ENCODE measurements at places on chromosomes 13 and 19. TPM values are rescaled to one million over a fixed set of nuclear protein-coding genes. Genes with fewer than 3 reads are reported as not detected.

DNA sequence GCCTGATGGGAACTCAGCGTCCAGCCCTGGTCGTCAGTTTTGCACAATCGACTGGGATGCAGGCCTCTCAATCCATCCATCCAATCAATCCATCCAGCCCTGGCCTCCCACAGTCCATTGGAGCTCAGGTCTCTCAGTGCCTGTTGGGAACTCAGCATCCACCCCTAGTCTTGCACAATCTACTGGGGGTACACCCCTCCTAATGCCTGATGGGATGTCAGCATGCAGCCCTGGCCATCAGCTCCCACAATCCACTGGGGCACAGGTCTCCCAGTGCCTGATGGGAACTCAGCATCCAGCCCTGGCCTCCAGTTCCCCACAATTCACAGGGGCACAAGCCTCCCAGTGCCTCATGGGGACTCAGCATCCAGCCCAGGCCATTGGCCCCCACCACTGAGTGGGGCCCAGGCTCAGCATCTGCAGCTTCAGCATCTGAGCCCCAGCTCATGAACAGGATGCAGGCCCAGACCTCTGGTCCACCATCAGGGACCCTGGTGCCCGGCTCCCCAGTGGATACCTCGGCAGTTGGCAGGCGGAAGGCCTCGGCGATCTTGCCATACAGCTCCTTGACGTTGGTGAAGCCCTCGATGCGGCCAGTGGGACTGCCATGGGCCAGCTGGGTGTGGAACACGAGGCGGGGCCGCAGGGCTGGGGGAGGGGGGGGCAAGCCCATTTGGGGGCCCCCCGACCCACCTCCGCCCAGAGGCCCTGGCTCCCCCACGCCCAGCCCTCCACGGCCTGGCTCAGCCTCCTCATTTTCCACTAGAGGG is 7.2 kb upstream of the PTGER1 start:
- no peak for DNase-seq

- DNase-seq: no peak
Observed at GRCh38 chr19:7899751-7900378, 3.8 kb upstream of the MAP2K7 start.

DNA sequence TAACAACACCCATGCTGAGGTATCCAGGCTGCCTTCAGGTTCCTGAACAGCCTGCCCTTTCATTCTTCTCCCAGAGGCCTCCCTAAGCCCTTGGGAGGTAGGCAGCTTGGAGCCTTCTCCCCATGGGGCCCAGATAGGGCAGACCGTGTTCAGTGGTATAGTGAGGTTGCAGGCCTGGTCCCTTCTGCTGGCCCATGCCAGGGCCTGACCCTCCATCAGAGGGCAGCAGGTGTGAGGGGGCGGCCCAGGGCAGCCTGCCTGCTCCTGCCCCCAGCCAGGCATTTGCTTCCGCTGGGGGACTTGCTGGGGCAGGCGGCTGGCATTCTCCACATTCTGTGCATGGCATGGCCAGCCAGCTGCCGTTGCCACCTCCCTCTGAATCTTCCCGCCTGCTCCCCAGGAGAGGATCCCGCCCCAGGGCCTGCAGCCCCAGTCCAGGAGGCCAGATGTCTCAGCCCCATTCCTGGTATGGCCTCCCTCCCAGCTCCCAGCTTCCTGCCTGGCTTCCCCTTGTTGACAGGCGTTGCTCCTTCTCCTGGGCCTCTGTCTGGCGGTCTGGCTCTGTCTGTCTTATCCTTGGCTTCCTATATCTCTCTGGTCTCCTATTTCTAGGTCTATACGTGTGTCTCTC is 8.9 kb downstream of the CIC start:
- DNase-seq: no peak

The CGB5 gene
- total RNA-seq: not detected

The ZNF256 gene
- total RNA-seq: 3.2 TPM

The OVOL3 gene
- not detected for total RNA-seq

DNA sequence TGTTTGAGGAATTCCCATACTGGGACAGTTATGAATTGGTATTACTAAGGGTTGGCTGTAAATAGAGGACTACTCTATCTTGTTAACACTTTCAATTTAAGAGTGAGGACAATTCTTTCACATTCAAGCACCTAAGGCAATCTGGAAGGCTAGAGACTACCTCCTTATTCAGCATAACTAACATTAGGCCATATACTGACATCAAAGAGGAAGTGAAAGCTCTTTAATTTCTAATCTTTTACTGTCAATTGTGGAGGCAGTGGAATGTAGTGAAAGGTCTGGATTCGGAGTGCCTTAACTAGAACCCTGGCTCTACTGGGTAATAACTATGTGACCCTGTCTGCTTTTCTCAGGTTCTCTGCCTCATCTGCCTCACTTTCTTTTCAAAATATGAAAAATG is 134.0 kb downstream of the UFM1 start:
- no peak for DNase-seq

DNA sequence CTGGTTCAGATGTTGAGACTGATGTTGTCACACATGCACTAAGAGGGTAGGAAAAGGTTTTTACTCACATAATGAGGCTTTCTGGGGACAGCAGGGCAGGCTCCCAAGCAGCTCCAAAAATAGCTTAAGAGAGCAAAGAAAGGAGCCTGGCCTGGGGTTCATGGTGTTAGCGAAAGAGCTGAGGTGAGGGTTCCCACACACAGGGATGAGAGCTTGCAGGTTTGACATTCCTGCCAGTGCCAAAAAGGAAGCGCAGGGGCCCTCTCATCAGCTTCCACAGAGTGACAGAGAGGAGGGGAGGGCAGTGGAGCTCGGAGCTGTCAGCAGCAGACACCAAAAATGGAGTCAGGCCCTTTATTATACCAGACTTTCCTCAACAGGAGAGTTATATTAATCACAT is 65.5 kb upstream of the FAM216B start:
- DNase-seq: no peak

DNA sequence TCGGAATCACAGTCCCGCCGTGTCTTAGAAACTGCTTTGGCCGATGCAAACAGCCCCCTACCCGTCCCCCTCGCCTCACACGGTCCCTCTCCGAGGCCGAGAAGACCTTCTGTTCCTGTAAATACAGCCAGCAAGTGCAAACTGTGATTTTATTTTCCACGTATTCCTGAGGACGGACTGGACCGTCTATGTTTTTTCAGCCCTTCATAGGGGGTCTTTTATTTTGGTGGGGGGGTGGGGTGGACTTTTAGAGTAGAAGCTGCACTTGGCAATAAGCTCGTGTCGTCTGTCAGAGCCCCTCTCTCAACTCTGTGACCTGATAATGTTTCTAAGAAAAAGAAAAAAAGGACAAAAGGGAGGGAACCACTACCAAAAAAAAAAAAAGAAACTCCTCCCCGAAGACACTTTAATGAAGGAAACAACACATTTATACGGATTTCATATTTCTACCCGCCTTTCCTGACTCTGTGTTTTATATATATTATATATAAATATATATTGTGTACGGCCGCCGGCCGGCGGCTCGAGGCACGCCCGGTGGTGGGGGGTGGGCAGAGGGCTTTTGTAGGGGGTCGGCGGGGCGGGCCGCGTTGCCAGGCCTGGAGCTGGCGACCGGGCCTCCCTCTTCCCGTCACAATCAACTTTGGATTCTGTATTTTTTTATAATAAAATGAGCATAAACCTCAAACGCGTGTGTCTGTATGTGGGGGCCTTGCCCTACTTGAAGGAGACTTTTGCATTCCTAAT is 15.2 kb downstream of the EFNA2 start:
- DNase-seq: no peak

The ZNF709 gene
- total RNA-seq: 4.4 TPM

The SLC6A16 gene
- 0.22 TPM for total RNA-seq

The KIR3DL1 gene
- total RNA-seq: not detected

The CAPN12 gene
- total RNA-seq: under 0.01 TPM

DNA sequence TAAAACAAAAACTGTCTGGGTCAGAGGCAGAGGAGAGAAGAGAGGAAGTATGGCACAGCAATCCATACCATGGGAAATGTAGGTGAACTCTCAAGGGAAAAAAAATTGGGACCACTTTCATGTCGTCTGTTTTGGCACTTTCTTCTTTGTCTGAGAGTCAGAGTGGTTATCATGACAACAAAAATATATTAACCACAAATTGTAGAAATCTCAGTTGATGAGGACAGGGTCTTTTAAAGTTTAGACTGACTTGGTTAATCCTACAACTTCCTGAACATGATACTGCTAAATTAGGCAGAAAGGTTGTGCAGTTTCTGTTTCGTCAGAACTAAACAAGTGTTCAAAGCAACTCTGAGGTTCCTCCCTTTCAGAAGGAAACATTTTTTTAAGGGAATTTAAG is 15.2 kb downstream of the KLF5 start:
- DNase-seq: no peak

GRCh38 chr13:68214691-68215415 is 984.7 kb upstream of the PCDH9 start:
- DNase-seq: no peak

The PABPC3 gene
- total RNA-seq: under 0.01 TPM

DNA sequence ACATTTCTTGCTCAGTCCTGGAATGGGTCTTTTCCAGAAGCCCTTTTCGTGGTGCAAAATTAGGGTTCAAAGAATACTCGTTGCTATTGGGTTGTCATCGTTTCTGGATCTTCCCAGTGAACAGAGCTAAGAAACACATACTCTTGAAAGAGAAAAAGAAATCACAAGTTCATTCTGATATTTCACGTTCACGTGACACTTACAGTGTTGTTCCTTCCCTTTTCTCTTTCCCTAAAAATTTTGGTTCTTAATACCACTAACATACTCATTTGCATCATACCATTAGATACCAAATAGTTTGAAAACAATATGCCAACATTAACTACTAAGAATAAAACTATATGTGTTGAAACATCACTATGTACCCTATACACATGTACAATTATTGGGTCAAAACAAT is 13.4 kb upstream of the GTF2F1 start:
- no peak for DNase-seq

DNA sequence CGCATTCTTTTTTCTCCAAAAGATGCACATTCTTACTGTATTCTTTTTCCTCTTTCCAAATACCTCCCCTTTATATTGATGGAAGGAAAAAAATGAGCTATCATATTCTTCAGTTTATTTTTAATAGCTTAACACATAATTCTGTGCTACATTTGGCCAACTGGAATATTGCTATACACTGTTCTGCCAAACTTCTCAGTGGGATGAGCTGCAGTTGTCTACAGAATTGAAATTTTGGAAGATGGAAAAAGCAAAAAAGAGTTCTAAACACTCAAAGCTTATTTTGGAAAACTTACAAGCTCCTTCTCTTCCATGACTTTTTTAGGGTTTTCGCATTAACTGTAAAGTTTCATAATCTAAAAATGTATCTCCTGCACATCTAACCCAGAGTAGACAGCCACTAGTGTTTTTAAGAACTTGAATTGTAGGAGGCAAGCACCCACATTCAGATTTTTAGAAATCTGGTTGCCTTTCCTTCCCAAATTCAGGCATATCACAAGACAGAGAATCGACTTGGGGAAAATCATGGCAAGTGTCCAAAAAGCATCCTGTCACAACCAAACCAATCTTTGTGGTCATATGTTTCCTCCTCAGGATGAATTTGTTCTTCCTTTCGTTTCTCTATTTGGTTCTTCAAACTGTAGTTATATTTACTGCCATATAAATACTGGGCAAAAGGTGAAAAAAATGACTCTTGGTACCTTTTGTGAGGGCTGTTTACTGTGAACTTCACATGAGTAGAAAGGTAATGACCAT is 111.4 kb upstream of the FRY start:
- peak; percentile 8 for DNase-seq

- peak; percentile 88 for DNase-seq
Observed at GRCh38 chr13:40109351-40109844, 453.9 kb downstream of the COG6 start.

DNA sequence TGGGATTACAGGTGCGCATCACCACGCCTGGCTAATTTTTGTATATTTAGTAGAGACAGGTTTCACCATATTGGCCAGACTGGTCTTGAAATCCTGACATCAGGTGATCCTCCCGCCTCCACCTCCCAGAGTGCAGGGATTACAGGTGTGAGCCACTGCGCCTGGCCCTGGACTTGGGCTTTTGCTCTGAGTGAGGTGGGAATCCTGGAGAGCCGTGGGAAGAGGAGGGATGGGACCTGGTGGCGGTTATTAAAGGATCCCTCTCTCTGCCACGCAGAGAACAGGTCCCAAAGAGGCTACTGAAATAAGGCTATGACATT is 1.7 kb upstream of the TLE5 start:
- no peak for DNase-seq

The MKNK2 gene
- total RNA-seq: 80.9 TPM

- no peak for DNase-seq
Observed at GRCh38 chr19:4012975-4013634, 5.6 kb downstream of the PIAS4 start.

The FZR1 gene
- 21.1 TPM for total RNA-seq

GRCh38 chr13:90448466-90449037 is 898.9 kb upstream of the MIR17HG start:
- peak; percentile 1 for DNase-seq

DNA sequence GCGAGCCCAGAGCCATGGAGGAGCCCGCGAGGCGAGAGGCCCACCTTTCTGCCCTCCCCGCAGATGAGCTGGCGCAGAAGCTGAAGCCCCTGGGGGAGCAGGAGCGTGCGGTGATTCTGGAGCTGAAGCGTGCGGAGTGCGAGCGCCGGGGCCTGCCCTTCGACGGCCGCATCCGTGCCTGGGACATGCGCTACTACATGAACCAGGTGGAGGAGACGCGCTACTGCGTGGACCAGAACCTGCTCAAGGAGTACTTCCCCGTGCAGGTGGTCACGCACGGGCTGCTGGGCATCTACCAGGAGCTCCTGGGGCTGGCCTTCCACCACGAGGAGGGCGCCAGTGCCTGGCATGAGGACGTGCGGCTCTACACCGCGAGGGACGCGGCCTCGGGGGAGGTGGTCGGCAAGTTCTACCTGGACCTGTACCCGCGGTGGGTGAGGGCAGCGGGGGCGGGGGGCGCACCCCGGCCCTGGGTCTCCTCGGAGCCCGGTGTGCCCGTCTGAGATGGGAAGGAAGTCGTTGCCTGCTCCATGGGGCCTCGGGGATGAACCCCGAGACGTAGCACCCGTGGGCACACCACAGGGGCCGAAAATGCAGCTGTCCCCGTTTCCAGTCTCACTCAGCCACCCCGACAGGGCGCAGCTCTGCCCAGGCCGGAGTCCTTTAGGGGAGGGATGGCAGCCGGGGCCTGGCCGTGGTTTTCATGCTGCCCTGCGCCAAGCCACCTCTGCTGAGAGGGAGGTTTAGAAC is 12.1 kb upstream of the ZNF554 start:
- no peak for DNase-seq

The NLRP7 gene
- total RNA-seq: not detected

The OR7C2 gene
- total RNA-seq: not detected

DNA sequence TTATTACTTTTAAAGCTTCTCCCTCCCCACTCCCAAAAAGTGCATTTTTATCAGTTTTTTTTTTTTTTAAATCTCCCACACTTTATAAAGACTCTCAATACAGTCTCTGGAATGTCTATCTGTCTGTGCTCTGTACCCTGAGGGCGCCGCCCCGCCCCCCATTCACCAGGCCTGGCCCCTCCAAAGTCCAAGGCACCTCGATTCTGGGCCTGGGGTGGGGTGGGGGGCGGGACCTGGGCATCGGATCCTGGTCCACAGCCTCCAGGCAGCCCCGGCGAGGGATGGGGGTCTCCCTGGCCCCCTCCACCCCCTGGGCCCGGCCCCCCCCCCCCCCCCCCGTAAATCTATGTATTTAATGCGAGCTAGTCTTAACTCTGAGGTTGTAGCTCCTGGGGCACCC is 23.3 kb downstream of the ZBTB7A start:
- DNase-seq: no peak

All from lung microvascular endothelial cell (primary cell).